ENCODE measurements at places on chromosomes 3 and 15.

- no peak for DNase-seq
These were observed 6.7 kb downstream of the CGNL1 start for GRCh38 chr15:57382969-57383368.

- no peak for DNase-seq
These were observed 48.8 kb upstream of the ATP2B2 start for GRCh38 chr3:10554236-10554611.

- DNase-seq, result no peak
These were observed 23.4 kb downstream of the VPS39 start for GRCh38 chr15:42184736-42185135.

DNA sequence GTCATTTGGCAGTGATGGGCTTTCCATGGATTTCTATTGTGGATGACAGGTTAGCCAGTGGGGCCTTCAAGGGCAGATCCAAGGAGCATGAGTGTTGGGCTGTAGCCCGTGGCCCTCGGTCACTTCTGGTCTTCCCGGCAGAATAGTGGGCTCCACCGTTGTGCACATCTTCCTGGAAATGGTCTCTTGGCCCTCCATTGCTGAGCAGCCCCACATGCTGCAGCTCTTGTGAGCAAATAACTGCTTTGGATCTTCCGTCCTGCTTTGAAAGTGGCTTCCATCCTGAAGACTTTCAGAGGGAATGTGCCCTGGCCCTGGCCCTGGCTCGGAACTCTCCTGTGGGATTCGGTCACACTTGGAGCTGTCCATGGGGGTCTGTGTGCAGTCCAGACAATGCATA lies 102.8 kb downstream of the SNRPN start:
- DNase-seq, result no peak

DNA sequence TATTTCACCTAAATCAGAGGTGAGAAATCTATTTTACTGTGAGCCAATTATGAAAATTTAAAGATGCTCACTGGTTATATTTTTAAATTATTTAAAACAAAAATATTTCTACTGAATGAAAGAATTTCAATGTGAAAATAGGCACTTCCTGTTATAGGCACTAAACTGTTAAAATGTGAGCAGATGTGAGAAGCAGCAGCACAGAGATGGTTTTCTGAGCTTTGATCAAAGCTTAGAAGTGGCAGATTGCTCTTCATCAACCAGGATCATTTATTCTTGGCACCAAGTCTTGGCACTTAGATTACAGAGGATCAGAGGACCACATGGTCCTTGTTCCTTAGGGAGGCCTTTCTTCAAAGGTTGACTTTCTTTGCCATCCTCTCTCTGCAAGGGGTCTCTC lies 18.0 kb upstream of the TSC22D2 start:
- DNase-seq, result peak; percentile 18

GRCh38 chr3:186551387-186551786 lies 7.2 kb upstream of the CRYGS start:
- DNase-seq, result no peak

DNA sequence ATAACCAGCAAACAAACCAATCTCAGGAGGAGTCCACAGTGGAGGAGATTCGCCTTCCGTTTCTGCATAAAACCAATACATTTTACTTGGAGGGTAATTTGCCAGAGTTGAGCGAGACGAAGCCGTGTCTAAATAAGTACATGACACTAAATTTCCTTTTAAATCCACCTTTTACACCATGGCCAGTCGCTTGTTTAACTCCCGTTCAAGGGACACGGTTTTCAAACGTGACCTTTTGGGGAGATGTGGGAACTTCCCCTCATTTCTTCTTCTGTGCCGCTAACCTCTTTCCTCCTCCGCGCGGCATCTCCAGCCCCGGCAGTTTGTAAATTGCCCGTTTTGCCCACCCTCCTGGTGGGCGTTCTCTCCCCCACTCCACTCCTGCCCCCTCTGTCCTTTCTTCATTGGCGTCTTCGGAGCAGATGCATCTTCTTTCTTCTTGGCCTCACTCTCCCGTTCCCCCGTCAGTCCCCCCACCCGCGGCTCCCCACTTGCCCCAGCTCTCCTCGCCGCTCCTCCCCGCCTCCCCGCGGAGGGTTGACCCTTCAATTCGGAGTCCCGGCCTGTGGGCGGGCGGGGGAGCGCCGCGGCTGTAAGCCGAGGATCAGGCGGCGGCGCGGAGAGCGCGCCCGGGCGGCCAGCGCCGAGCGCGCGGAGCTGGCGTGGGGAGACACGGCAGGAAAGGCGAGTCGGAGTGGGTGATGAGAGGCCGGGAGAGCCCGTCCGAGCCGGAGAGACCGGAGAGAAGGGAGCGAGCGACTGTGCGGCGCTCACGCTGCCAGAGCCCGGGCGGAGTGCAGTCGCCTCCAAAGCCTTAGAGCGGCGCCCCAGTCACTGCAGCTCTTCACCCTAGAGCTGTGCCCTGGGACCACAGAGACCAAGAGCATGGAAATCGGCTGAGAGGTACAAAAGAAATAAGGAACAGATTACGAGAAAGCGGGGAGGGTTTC lies at the start of gene NLGN1:
TSS of gene NLGN1 (plus strand) at position 584 of the 950 bp plus-strand sequence.
- DNase-seq, result peak; percentile 64

GRCh38 chr3:10857235-10857634 lies 41.2 kb downstream of the SLC6A11 start:
- no peak for DNase-seq

DNA sequence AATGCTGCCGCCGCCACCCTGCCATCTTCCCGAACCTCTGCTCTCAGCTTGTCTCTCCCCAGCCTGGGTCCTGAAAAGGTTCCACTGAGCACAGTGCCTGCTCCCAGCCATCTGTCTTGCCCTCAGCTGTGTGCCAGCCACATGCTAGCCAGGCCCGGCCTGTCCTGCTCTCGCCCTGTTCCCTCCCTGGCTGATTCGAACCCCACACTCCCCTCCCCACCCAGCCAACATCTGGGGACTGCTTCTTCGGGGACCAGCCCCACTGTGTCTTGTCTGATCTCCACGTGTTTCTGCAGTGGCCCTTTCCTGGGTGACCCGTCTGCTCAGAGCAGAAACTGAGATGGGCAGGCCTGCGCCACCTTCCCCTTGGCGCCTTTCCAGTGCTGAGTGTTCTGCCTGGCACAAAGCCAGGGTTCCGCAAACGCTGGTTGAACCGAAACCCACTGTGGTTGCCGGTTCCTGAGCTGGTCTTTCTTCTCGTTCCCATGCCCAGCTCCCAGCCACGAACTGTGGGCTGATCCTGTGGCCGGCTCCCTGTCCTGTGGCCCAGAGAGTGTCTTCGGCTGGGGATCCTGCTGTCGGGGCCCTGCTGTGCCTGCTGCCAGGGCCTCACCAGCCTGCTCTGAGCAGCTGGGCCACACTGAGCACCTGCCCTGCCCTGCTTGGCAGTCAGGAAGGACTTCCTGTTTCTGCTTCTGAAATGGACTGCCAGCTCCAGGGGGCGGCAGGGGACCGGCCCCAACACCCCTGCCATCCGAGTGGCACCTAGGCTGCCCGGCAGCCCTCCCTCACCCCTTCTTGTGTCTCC lies 62.7 kb upstream of the KLF13 start:
- DNase-seq, result peak; percentile 20

- DNase-seq, result no peak
These were observed 6.2 kb downstream of the UBE2E1 start for GRCh38 chr3:23811919-23812318.

DNA sequence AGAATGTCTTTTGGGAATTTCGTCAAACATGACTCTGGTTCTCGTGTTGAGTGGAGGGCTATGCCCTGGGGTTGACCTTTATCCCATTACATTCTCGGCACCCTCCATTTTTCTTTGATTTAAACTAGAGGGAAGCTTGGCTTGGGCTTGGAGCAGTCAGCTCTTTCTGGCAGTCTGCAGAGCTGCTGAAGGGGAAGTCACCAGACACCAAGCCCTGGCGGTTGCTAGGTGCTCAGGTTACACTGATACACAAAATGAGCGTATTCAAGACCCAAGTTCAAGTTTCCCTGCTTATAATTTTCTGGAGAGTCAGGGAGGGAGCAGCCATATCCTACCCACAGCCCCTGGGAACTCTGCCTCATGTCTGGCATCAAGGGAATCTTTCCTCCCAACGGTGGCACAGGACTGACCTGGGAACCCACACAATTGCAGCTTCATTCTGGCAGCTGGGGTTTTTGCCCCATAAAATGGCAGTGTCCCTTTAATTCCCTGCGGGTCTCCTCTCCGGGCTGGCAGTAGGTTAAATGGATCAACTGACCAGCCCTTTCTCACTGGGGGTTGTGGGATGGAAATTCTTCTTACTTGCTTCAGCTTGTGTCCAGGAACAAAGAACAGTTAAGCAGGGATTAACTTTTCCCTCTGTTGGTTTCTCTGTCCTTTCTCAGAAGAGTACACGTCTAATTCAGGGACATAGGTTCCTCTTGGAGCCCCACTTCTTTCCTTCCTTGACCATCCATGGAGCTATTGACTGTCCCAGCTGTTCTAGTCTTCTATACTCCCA lies 110.0 kb upstream of the DLG1 start:
- no peak for DNase-seq

DNA sequence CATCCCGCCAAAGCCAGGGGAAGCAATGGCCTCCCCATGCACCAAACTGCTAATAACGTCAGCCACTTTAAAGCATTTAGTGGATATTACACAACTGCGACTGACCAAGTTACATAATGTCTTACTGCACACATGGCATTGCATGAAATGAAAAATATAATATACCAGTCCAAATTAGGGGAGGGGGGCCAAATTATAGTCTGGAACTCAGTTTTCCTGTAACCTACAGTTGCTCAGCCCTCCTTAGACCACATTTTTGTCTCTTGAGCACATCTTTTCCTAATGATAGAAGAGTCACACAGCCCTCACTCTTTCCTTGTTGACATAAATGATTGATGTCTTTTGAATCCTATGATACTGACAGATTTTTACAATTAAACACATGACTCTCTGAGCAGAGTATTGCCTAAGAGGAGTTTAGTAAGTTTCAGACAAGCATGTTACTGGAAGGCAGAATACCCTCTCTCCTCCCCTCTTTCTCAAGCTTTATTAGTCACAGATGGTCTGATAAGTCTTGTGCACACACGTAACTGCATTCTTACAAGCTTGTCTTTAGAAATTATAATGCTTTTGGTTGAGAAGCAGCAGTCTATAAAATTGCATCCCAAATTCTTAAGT lies 1.1 kb upstream of the PLD1 start:
- DNase-seq, result no peak

DNA sequence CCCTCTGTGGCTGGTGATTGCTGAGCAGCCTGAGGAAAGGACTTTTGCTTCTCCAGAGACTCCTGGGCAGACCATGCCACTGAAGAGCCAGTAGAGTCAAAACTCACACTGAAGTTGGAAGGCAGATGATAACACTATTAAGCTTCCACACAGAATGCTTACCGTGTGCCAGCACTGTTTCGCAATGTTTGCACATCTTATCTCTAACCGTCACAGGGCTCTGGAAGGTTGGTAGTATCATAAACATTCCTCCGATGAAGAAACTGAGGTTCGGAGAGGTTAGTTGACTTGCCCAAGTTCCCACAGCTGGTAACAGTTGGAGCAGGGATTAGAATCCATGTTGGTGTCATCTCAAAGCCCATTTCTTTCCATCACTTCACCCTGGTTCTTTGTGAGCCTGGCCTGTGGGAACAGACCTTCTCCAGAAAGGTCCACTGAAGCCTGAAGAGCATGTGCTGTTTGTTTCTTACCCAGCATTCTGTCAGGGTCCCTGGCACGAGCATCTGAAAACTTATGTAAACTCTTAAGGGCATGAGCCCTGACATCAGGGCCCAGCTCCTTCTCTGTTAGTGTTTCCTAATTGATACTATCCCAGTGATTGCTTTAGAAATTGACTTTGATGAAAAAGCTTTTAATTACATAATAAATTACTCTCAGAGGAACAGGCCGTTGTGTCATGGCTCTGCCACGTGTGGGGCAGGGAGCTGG lies 77.0 kb upstream of the PRR23C start:
- DNase-seq, result no peak

All from NCI-H1694 treated with DMSO at 0.1 percent for 48 hours (cell line).